ENCODE measurements at places on chromosomes 2 and 18.

DNA sequence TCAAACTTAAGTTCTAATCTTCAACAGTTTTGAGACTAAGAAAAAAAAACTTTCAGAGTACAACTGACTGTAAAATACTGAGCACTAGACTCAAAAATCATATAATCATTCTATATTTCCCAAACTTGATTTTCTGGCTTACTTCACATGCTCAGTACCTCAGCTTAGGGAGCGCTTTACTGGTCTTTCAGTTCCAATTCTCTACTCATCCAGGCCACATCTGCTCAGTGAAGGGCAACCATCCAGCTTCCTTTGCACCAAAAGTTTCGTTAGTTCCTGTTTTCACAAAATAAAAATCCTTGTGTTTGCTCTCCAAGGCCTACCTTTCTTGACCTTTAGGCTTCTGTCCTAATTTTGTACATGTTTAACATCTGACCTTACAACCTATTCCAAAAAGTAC, 287.6 kb upstream of the LRRTM1 start:
- H3K36me3 ChIP-seq, result no peaks in the 10 kb centered on the region
- H3K4me1 ChIP-seq, result no peaks in the 10 kb centered on the region
- DNase-seq, result no peak
- no peak overlapping the region for H3K27ac ChIP-seq
- H3K27me3 ChIP-seq, result no peaks in the 10 kb centered on the region

- H3K36me3 ChIP-seq, result no peaks in the 10 kb centered on the region
- peaks cover under 1% of the 10 kb centered on the region for H3K27me3 ChIP-seq
- H3K4me3 ChIP-seq, result no peak overlapping the region
- H3K27ac ChIP-seq, result no peak overlapping the region
- no peak for DNase-seq
Observed at GRCh38 chr18:74451148-74451547, 6.0 kb downstream of the DIPK1C start.

GRCh38 chr2:216508229-216508628, 9.6 kb downstream of the RPL37A start:
- H3K27me3 ChIP-seq, result no peaks in the 10 kb centered on the region
- H3K27ac ChIP-seq, result no peak overlapping the region
- no peak for DNase-seq
- no peak overlapping the region for H3K4me3 ChIP-seq
- no peaks in the 10 kb centered on the region for H3K4me1 ChIP-seq
- peaks cover 10% of the 10 kb centered on the region for H3K36me3 ChIP-seq

DNA sequence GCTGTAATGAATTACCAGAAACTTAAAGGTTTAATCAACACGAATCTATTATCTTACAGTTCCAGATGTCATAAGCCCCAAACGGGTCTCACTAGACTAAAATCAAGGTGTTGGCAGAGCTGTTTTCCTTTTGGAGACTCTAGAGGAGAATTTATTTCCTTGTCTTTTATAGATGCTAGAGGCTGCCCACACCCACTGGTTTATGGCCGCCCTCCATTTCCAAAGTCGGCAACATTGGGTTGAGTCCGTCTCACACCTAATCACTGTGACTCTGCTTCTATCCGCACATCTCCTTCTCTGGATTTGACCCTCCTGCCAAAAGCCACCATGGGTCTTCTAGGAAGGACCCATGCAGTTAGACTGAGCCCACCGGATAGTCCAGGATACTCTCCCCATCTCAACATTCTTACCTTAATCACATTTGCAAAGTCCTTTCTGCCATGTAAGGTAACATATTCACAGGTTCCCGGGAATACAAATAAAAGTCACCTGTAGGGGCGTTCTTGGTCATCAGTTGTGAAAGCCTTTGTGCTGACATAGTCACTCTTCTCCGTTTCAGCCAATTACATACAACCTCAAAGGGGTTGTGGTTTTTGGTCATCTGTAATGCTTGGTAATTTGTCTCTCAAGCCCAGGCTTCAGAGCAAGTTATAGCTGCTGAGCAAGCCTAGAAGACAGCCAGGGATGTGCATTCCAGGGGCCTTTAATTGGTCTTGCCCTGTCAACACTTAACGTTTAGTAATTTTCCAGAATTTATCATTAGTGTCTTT, 179.4 kb downstream of the ANTXR1 start:
- H3K4me3 ChIP-seq, result no peak overlapping the region
- DNase-seq, result no peak
- no peaks in the 10 kb centered on the region for H3K27me3 ChIP-seq
- H3K4me1 ChIP-seq, result no peaks in the 10 kb centered on the region
- peaks cover 6% of the 10 kb centered on the region for H3K36me3 ChIP-seq

Measured in stomach (tissue), 19 donors.